ENCODE measurements at places on chromosomes 3 and 15.
A peak's percentile ranks its signal among the peaks of the same experiment; 100 is the strongest.

DNA sequence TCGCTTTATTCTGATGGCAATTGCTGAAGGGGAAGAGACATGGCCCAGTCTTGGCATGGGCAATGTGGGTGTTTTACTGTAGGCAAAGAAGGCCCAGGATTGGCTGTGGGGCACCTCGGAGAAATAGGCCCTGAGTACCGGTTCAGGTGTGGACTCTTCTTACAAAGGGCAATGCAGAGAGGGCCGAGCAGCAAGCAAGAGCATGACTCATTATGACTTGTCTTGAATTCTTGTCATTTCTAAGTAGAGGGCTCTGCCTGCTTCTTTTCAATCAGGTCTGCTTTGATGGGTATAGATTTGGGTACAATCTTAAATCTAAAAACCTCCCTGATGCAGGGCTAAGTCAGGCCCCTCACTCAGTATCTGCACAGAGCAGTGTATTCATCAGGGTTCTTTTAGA lies 14.8 kb upstream of the BUB1B start:
- no peak for DNase-seq

- no peak for DNase-seq
Observed at GRCh38 chr15:74173380-74174218, at the start of gene ISLR. Gene ISLR, plus strand, starts transcription at chr15:74173710. Its CDS starts 1,149 bp downstream, at chr15:74174859.

DNA sequence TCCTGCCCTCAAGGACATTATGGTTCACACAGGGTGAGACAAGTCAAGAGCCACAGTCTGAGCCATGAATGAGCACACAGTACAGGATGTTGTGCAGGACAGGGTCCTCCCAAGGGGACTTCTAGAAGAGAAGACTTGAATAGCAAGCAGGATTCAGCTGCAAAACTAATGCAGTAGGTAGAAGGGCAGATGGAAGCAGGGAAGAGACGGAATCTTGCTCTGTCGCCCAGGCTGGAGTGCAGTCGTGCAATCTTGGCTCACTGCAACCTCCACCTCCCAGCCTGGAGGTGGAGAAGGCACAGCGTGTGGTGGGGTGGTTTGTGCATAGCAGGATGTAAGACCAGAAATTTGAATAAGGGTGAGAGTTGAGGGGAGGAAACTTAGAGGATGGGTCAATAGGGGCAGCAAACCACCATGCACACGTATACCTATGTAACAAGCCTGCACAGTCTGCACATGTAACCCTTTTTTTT lies 8.0 kb downstream of the BCL2L10 start:
- DNase-seq, result no peak

DNA sequence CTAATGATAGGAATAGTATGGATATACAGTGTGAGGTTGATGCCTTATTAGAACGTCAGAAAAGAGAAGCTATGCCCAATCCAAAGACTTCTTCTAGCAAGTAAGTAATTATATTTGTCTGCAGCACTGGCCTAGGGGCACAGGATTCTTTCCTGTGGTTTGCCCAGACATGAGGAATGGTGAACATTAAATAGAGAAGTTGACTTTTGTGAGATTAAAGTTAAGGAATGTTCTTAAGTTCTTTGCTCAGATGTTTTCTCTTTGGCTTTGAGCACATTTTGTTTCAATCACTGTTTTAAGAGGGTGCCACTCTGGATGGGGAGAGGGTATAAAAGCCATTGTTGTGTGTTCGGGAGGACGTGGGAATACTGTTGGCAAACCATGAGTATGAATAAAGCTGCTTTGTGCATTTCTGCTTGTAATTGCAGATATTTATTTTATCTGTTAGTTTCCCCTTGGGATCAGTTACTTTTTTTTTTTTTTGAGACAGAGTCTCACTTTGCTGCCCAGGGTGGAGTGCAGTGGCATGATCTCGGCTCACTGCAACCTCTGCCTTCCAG lies 8.3 kb downstream of the KIF23 start:
- no peak for DNase-seq

DNA sequence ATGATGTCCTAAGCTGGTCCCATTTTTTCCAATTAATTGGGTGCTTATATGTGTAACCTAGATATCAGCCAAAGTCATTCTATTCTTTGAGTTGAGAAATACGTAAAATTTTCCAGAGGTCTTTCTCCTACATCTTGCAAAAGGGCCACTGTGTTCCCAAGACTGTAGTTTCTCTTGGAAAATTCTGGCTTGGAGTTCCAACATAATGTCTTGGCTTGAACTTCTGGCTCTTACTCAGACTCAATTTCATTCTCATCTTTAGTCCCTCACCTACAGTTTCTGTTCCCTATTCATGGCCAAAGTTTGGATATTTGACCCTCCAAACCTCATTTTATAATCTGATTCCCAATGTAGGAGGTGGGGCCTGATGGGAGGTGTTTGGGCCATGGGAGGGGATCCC lies 201.4 kb upstream of the ARHGEF26 start:
- DNase-seq, result no peak

DNA sequence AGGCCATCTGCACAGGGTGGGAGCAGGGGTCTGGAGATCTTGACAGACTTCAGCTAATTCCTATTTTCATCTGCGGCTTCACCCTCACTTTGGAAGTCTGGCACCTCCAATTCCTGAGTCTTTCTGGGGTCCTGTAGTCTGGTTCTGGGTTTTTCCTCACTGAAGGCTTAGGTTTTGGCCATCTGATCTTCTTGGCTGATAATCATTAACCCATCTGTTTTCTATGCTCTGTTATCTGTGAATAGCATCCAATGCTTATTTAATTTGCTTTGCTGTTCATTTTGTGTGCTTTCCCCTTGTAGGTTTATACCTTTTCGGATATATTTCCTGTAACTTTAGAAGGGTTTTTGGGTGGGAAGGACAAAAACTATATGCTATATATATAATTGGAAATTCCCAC lies 17.6 kb downstream of the TATDN2 start:
- DNase-seq, result no peak

DNA sequence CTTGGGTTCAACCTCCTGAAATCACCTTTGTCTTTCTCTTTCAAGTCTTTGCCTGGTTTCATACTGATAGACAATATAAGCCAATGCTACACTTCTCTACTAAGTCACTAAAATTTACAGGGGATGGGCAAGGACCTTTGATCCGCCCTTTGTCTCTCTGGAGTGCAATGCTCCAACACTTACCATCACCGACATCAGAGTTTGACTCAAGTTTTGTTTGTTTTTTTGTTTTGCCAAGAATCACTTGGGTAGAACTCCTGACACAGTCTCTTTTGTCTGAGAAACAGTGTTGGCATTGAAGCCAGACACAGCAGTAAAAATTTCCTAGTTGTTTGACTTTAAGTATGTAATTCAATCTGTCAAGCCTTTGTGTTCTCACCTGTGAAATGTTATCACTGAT lies 29.3 kb downstream of the NFKBIZ start:
- no peak for DNase-seq

DNA sequence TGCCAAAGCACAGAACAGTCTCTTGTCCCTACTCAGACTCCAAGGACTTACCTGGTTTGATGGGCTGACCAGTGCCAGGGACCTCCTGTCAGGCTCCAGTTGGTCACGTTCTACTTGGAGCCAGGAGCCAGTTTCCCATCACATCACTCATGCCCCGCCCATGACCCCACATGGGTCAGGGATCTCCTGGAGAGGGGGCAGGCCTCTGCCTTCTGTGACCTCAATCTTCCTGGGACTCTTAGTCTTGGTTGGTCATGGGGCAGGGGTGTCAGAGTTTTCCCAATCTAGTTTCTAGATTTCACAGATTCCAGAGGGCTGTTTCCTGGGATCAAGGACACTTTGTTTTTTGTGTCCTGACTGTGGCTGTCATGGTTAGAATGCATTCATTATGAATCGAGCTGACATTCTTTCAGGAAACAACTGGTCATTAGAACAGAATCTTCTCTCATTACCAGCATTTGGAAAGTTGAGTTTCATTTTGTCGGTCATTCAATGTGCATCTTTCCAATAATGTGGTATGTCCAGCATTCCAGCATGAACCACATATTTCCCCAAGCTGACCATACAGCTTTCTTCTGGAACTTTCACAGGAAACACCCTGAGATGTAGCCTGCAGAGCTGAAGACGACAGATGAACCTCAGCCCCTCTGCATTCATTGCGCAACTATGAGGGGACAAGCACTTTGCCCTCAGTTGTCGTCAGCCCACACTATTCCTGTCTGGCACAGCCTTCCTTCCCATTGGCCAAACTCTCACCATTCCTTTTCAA lies 19.8 kb downstream of the CYP19A1 start:
- DNase-seq, result no peak

DNA sequence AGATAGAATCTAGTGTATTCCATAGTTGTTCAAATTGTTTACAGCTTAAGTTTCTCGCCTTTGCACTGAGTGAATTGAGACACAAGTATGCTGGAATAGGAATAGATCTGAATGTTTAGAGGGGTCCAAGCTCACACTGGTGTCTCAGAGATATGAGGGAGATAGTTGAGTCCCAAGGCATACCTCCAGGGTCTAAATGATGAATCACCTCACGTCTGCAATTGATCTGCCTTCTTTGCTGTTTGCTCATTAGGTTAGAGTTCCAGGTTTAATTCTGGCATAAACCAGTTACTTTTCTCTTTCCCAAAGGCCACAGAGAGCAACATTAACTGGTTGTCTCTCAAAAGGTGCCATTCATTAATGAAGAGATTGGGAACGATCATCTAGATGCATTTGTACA lies 106.3 kb upstream of the MME start:
- no peak for DNase-seq

- DNase-seq, result peak; percentile 16
Observed at GRCh38 chr3:117603097-117603496, 893.5 kb downstream of the TUSC7 start.

GRCh38 chr3:13065727-13066126 lies 7.5 kb downstream of the IQSEC1 start:
- DNase-seq, result no peak

Measured in hematopoietic multipotent progenitor cell treated with erythropoietin and hydrocortisone succinate and interleukin-3 and kit ligand, for 6 days (in vitro differentiated cells).